Ascending aorta (tissue), 2 donors: ENCODE measurements at places on chromosomes 1 and 21.

GRCh38 chr21:43827015-43827611, 37.7 kb downstream of the RRP1 start:
- H3K4me1 ChIP-seq, result no peaks in the 10 kb centered on the region
- no peak overlapping the region for H3K4me3 ChIP-seq
- no peaks in the 10 kb centered on the region for H3K27me3 ChIP-seq
- no peak for DNase-seq
- no peak overlapping the region for H3K27ac ChIP-seq

DNA sequence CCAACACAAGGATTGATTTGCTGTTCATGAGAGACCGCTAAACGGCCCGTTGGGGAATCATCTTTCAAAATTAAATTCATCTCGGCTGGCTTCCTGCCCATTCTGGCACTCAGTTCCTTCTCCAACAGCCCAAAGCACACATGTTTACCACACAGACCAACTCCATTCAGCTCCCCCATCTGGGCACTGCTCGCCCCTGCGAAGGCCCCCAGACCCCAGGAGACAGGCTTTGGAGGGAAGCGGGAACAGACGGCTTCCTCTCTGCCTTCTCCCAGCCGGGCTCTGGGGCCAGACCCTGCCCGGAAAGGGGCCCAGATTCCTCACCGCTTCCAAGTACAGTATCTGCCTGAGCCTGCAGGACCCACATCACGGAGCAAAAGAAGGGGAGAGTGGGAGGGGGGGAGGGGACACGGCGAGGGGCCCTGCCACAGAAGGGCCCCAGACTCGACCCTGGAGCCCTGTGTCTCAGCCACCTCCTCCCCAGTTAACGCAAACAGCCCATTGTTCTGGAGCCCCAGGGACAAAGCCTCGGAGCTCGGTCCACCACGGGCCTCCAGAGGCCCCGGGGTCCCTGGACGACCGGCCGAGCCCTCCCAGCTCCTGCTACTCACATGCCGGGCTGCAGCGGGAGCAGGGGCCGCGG, 660 bp downstream of the MEGF6 start:
- DNase-seq, result no peak
- H3K4me1 ChIP-seq, result peaks cover 15% of the 10 kb centered on the region
- H3K27ac ChIP-seq, result no peak overlapping the region
- no peaks in the 10 kb centered on the region for H3K36me3 ChIP-seq

DNA sequence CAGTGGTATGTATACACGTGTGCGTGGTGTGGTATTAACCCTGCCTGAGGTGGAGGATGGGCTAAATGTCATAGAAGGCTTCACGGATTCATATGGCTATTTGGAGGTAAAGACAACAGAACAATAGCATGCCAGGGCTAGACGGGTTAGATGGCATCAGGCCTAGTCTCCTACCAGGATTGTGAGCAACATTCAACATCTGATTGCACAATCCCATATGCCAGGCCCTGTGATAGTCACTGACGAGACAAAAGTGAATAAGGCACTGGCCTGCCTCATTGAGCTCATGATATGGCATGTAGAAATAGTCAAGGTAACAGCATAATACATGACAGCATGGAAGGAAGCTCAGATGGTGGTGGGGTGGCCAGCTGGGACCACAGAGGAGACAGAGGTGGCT, 167.1 kb upstream of the BEND5 start:
- no peaks in the 10 kb centered on the region for H3K27me3 ChIP-seq
- no peak for DNase-seq
- no peak overlapping the region for H3K27ac ChIP-seq
- H3K4me3 ChIP-seq, result no peak overlapping the region

DNA sequence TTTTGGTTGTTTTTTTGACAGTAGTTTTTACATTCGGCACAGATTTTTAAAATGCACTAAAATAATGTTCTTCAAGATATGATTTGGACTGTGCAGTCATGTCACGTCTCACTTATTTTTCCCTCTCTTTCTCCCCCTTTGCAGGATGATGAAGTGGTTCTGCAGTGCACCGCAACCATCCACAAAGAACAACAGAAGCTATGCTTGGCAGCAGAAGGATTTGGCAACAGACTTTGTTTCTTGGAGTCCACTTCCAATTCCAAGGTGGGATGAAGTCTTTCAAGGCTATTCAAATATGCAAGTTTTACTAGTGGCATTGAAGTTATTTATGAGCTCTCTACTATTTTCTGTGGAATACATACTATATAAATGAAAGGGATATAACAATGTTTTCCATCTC, 228.4 kb downstream of the RYR2 start:
- no peak for DNase-seq
- no peaks in the 10 kb centered on the region for H3K36me3 ChIP-seq
- H3K27me3 ChIP-seq, result no peaks in the 10 kb centered on the region

GRCh38 chr21:15353546-15353945, 288.7 kb upstream of the NRIP1 start:
- no peak overlapping the region for H3K27ac ChIP-seq
- H3K4me1 ChIP-seq, result no peaks in the 10 kb centered on the region
- H3K27me3 ChIP-seq, result no peaks in the 10 kb centered on the region
- no peak for DNase-seq
- no peaks in the 10 kb centered on the region for H3K36me3 ChIP-seq

- H3K36me3 ChIP-seq, result no peaks in the 10 kb centered on the region
- no peak for DNase-seq
- no peak overlapping the region for H3K27ac ChIP-seq
- no peaks in the 10 kb centered on the region for H3K4me1 ChIP-seq
Measured at GRCh38 chr1:89364954-89365550, 1.2 kb downstream of the GBP6 start.

DNA sequence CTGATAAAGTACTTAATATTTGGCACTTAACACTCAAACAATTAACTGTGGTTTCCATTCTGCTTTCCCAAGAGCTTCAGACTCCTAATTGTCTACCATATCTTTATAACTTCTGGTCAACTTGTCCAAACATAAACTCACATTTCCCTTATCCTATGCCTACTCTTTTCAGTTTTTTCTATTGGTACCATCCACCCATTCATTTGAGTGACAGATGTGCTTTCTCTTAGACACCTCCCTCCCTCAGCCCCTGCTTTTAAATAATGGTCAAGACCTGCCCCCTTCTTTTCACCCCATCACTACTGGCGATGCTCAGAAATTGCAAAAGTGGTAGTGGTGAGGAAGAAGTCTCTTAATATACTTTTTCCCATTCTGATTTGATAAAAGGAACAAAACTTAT, 5.5 kb downstream of the SLC16A4 start:
- no peak for DNase-seq
- H3K36me3 ChIP-seq, result peaks cover 5% of the 10 kb centered on the region
- H3K27me3 ChIP-seq, result no peaks in the 10 kb centered on the region
- H3K4me1 ChIP-seq, result peaks cover 13% of the 10 kb centered on the region

- no peak for DNase-seq
- no peaks in the 10 kb centered on the region for H3K27me3 ChIP-seq
- peaks cover 9% of the 10 kb centered on the region for H3K4me1 ChIP-seq
- peak overlapping the region; percentile 92 for H3K4me3 ChIP-seq
Measured at GRCh38 chr1:6207075-6207885, 1.4 kb downstream of the RNF207 start.

- no peak for DNase-seq
- no peaks in the 10 kb centered on the region for H3K27me3 ChIP-seq
Measured at GRCh38 chr1:36365381-36365780, 20.3 kb downstream of the STK40 start.

DNA sequence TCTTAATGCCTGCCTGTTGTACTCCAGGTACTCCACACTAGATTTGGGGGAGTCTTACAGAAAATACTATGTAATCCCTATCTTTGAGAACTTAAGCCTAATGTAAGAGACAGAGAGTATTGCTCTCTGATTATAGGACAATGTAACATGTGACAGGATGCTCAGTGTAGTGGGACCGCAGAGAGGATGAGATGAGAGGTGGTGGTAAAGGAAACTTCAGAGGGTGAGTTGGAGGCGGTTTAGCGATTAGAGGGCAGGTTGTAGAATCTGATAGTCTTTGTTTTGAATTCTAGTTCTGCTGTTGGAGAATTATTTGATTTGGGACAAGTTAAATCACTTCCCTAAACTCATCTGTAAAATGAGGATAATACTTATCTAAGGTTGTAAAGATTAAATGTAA, 5.4 kb downstream of the SOAT1 start:
- H3K4me3 ChIP-seq, result no peak overlapping the region
- no peaks in the 10 kb centered on the region for H3K27me3 ChIP-seq
- peaks cover 8% of the 10 kb centered on the region for H3K4me1 ChIP-seq
- DNase-seq, result no peak
- no peak overlapping the region for H3K27ac ChIP-seq

DNA sequence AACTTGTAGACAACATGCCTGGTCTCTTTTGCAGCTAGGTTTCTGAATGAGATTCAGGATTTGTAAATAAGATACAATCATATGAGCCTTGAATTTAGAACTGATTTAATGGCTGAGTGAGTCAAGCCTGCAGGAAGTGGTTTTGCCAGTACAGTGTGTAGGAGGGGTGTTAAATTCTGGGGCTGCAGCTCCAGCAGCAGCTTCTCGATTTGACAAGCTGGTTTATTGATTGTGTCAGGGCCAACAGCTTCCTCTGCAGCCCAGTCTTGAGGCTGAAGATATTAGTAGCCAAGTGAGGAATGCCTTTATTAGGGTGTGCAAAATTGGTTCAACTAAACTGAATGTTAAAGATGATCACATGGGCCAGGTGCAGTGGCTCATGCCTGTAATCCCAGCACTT, 11.5 kb upstream of the PLA2G5 start:
- no peak overlapping the region for H3K27ac ChIP-seq
- no peak for DNase-seq
- no peaks in the 10 kb centered on the region for H3K4me1 ChIP-seq
- H3K27me3 ChIP-seq, result no peaks in the 10 kb centered on the region
- H3K36me3 ChIP-seq, result no peaks in the 10 kb centered on the region
- no peak overlapping the region for H3K4me3 ChIP-seq
